ENCODE measurements at places on chromosomes 1 and 21.

- no peak for DNase-seq
These were observed 8.5 kb downstream of the CRP start for GRCh38 chr1:159705904-159706256.

DNA sequence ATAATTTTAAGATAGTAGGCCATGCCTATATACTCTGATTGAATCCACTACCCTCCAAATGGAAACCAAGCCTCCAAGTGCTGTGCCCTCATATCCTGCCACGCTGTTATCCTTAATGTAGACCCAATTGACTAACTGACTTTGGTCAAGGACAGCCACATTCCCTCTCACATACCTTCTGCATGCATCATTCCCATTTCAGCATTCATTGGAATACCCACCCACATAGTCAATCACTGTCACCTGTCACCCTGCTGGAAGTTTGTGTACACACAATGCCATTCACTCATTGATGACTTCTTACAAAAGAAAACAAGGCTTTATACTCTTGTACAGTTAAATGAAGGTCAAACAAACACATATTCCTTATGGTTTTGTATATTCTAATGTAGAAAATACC lies 221.1 kb upstream of the PBX1 start:
- no peak for DNase-seq

GRCh38 chr1:187588917-187589316 lies 760.2 kb downstream of the PLA2G4A start:
- no peak for DNase-seq

GRCh38 chr1:109468903-109469302 lies 2.6 kb downstream of the SYPL2 start:
- peak; percentile 37 for DNase-seq

DNA sequence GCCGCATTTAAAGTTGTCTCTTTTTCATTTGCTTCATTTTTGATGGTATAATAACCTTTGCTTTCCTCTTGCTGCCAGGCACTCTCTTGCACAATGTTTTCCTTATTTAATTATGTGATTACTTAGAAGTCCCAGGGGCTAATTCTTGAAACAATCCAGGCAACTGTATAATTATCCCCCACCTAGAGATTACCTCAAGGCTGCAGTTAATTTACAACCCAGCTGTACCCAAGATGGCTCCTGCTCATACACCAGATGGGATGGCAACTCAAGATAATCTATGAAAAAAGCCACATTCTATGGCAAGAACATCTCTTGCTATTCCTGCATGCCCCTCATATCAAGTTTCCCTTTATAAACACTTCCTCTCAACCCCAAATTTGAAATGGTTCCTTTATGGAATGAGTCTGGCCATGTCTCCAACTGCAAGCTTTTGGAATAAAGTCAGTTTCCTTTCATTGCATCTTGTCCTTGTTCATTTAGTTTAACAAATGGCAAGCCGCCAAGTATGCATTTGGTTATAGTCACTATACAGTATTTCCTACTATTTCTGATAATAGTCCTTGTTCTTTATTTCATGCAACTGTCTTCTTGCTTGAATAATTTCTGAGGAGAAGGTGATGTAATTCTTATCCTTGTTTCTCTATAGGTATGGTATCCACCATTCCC lies 1042.6 kb downstream of the PLA2G4A start:
- no peak for DNase-seq

GRCh38 chr1:202587859-202588485 lies 122.3 kb downstream of the SYT2 start:
- no peak for DNase-seq

DNA sequence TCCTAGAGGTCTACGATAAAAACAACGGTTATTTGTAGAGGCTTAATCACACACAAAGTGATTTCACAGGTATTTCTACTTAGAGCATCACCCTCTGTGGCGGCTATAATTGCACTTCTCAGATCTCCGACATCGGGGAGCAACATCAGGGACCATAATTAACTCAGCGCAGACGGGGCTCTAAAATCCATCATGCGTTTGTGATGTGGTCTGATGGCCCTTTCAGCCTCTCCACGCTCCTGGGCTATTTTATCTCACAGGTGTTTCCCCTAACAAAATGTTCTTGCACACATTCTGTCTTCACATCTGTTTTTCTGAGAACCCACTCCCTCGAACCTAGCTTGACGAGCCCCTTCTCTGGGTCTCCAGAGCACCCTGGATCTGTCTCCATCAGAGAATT lies 146.3 kb upstream of the DUSP10 start:
- DNase-seq: no peak

GRCh38 chr1:246333855-246334254 lies 173.2 kb downstream of the SMYD3 start:
- DNase-seq: no peak

DNA sequence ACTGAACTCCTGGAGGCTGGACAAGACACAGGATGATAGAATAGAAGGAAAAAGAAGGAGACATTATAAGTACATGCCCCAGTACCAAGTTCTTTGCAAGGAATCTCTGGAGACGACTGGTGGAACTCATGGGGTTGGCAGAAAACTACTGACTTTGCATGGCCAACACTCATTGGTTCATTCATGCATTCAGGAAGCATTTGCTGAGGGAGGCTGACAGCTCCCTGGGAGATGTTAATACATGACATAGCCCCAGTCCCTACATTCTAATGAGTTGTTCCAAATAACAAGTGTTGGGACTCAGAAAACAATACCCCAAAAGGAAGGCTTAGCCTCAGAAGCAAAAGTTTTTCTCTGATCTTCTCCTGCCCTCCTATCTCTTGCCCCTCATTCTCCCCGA lies 172.8 kb upstream of the IRF2BP2 start:
- DNase-seq: no peak

GRCh38 chr1:49163031-49163430 lies 386.3 kb upstream of the BEND5 start:
- DNase-seq: peak; percentile 8

DNA sequence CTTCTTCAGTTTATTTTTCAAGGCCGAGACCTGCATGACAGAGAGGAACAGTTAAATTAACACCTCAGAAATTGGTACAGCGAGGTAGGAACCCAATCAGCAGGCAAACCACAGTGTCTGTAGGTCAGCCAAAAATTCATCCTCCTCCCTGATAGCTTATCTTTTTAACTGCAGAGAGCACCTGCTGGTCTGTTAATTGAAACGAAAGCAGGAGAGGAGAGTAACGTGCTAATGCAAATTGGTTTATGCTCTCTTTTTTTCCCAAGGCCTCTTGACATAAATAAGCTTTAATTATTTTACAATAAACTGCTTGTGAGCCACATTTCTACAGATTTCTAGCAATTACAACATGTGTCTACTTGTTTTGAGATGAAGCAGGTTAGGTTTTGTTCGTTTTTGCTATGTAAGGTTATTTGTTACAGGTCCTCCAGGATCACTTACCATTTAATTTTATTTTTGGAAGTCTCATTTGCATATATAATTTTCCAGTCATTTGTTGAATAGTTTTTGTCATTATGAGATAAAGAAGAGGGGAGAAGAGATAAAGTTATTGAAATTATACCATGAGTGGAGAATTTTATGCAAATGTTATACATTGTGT lies 179.9 kb downstream of the DENND1B start:
- no peak for DNase-seq

DNA sequence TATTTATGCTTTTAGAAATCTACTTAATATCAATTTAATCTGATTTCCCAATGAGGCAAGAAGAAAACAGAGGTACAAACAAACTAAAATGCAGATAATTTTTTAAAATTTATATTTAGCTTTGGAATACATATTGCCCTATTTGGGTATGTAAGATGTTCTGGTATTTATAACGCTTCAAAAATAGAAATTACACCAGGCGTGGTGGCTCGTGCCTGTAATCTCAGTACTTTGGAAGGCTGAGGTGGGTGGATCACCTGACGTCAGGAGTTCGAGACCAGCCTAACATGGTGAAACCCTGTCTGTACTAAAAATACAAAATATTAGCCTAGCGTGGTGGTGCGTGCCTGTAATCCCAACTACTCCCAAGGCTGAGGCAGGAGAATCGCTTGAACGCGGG lies 13.3 kb downstream of the ITGB3BP start:
- no peak for DNase-seq

GRCh38 chr1:78475888-78476610 lies 14.7 kb upstream of the PTGFR start:
- DNase-seq: no peak

- DNase-seq: no peak
These were observed 59.4 kb downstream of the CDC7 start for GRCh38 chr1:91559838-91560565.

GRCh38 chr1:201376464-201377374 lies 761 bp downstream of the TNNT2 start:
- DNase-seq: no peak

GRCh38 chr21:15397258-15397657 lies 332.5 kb upstream of the NRIP1 start:
- no peak for DNase-seq

- DNase-seq: no peak
These were observed 69.7 kb downstream of the GALNT2 start for GRCh38 chr1:230136453-230137336.

GRCh38 chr1:207902566-207902965 lies 8.4 kb downstream of the CD34 start:
- DNase-seq: no peak

DNA sequence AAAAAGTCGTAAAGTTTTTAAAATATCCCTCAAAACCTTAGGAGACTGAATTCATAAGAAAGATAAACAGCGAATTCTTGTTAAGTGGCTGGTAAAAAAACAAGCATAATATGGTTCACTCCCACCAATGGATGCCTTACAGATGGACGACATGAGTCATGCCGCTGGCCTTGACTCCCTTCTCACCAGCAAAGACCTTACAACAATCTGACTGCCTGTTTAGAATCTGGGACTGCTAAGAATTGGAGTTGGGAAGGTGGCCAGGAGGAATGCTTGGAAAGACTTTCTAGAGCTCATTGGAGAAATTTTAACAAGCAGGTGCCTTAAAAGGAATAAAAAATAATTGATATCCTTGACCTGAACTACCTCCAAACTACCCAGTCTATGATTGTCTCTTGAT lies 206.9 kb upstream of the FMN2 start:
- DNase-seq: no peak

GRCh38 chr1:89903550-89903949 lies 82.7 kb downstream of the LRRC8D start:
- no peak for DNase-seq

DNA sequence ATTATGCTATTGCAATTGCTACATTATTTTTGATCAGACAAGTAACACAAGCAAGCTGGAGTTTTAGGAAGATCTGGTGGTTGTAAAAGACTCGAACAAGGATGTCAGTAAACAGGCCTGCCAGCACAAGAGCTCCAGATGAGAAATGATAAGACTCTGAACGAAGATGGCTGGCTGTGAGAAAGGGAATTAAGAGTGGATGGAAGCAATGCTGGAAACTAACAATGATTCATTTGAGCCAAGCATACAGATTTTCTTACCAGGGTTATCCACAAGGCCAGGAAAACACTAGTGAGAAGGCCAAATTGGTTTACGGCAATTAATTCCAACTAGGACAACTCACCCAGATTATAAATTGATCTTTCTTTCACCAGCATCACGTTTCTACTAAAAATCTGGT lies 54.2 kb downstream of the NRIP1 start:
- no peak for DNase-seq

GRCh38 chr1:193456811-193457280 lies 270.4 kb upstream of the B3GALT2 start:
- DNase-seq: no peak

- DNase-seq: no peak
These were observed 38.8 kb downstream of the NPHP4 start for GRCh38 chr1:5953386-5953785.

DNA sequence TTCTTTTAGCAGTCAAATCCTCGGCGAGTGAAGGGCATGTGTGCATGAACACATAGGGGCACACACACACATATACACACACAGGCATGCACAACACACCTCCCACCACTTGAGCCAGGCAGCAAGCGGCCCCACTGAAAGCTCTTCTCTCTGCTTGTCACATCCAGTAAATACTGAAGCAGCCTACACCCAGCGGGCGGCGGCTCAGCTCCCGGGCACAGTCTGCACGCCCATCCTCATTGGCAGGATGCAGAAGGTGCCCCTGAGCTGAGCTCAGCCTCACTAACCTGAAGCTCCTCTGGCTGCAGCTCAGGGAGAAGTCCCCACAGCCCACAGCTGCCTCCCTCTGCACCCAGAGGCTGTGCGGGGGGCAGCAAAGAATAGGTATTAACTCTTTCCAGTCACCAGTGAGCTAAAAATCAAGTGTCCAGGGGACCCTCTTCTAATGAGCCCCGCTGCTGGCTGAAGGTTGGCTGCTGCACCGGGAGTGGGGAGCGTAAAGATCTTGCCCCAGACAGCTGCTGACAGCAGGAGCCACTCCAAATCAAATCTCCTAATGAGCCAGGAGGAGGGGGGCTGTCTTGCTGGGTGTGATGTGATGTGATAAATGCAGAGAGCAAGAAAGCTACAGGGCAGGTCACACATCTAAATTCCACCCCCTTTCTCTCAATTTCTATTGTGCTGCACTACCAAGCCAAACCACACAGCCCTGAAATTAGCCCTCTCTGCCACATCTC lies 12.5 kb downstream of the RGS8 start:
- peak; percentile 72 for DNase-seq

- no peak for DNase-seq
These were observed 10.2 kb downstream of the CXADR start for GRCh38 chr21:17523007-17523451.

DNA sequence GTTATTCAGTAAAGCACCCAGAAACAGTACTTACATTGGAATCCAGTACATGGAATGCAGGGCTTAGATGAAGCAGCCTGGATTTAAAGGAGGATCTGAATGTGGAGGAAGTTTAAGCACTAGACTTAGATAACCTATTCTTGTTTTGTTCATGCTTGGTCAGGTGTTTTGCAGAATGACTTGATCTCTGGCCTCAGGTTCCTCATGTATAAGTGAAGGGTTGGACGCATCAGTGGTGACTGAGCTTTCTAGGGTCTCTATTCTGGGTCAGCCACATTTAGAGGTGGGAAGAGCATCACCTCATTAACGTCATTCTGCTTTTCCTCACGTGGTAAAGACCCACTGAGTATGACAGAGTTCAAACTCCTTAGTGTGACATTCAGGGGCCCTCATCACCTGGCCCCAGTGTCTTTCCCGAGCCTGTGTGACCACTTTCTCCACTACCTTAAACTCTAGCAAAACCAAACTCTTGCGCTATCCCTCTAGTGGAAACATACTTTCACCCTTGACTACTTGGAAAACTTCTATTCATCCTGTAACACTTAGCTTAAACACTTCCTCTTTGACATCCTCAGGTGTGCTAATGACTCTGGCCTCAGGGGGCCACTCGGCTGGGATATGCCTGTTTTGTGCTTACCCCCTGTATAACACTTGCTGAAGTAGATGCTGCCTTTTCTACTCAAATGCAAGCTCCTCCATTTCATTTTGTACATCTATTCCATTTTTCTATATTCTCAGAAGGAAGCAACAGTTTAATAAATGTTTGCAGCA lies 871 bp upstream of the ERICH3 start:
- no peak for DNase-seq
